Forelimb muscle (tissue), 1 donor: ENCODE measurements at places on chromosomes 13 and 19.

GRCh38 chr13:111664696-111665095 lies 344.3 kb downstream of the TEX29 start:
- no peak for DNase-seq

- no peak for DNase-seq
Observed at GRCh38 chr19:44726465-44726864, 22.0 kb upstream of the BCL3 start.

DNA sequence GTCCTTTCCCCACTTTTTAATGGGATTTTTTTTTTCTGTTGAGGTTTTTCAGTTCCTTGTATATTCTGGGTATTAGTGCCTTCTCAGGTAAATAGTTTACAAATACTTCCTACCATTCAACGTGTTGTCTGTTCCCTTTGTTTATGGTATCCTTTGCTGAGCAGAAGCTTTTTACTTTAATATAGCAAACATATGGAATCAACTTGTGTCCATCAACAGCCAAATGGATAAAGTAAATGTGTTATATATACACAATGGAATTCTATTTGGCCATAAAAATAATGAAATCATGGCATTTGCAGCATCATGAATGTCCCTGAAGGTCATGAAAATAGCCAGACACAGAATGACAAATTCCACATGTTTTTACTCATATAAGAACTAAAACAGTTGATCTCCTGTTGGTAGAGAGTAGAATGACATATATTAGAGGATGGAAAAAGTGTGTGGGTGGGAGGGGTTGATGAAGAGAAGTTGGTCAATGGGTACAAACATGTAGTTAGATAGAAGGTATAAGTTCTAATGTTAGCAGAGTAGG lies 500.8 kb downstream of the SLITRK6 start:
- no peak for DNase-seq

DNA sequence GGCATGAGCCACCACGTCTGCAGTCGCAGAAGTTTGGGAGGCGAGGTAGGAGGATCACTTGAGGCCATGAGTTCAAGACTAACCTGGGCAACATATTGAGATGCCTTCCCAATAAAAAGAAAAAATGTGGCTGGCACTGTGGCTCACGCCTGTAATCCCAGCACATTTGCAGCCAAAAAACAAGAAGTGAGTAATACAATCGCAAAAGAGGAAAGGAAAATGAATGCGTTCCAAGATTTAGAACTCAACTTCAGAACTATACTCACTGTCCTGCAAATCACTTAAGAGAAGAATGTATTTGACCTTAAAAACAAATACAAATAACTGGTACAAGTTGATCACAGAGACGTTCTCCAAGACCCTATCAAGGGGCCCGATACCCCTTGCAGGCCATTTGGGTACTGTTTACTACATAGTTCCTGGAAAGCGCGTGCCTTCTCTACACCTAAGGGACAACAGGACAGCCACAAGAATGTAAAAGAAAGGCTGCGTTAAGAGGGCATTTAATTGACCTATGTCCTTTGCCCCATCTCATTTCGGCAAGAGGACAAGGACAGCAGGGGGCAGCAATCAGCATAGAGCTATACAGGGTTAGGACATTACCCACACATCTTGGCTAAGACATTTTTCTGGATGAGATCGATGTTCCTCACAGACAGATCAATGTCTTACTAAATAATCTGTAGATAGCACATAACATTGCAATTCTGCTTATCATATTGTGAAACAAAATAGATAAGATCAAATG lies 41.3 kb downstream of the FLT3 start:
- no peak for DNase-seq

DNA sequence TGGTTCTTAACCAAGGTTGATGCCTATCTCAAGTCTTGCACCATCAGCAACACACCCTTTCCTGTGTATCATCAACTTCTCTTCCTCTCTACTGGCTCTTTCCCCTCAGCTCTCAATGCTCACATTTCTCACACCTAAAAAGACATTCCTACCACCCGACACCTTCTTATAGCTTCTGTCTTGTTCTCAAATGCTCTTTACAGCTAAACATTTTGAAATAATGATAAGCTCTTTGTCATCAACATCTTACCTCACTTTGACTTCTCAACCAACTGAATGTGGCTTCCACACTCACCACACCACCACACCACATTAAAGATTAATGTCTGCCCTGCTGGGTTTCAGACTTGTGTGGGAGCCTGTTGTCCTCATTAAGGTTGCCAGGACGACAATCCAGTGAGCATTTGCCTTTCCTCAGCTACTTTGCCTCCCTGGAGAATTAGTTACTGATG lies 67.8 kb downstream of the RXFP2 start:
- no peak for DNase-seq

GRCh38 chr13:102606537-102607309 lies 9.9 kb downstream of the TPP2 start:
- DNase-seq, result no peak

DNA sequence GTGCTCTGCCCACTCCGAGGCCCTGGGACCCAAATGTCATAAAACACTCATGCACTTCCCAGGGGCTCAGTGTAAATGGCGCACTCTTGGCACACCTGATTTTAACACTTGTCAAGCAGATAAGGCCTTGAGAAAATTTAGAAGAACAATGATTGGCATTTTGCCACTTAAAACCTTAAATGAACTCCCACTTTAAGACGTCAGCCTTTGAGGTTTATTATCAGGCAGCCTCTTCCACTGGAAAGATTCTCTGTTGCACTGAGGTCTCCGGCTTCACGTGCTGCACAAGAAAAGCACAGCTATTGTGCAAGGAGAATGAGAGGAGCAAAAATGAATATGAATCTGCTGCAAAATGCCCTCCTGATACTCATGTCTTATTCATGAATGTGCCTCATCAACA lies 38.5 kb upstream of the ATP11A start:
- DNase-seq, result no peak

DNA sequence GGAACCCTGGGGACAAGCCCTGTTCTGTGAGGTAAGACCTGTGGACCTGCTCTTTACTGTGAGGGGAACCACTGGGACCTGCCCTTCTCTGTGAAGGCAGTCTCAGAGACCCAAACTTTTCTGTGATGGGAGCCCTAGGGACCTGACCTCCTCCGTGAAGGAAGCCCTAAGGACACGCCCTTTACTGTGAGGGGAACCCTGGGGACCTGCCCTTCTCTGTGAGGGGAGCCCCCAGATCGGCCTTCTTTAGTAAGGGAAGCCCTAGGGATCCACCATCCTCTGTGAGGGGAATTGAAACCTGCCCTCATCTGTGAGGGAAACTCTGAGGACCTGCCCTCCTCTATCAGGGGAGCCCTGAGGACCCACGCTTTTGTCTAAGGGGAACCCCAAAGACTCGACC lies 343.5 kb downstream of the UQCRFS1 start:
- no peak for DNase-seq

DNA sequence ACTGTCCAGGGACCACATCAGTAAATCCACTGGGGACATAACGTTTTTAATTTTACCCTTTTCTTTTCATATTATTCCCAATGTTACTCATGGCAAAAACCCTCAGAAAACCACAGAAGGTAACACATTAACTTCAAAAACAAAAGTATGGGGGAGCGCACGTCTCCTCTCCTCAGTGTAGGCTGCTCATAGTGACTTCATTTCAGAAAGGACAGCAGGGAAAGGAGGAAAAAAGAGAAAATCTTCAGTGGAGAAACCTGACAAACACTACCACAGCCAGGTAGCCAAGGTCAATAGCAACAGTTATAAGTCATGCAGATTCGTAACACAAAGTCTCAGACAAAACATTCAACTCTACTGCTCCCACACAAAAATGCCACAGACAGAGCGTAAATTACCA lies 21.4 kb downstream of the DZIP1 start:
- no peak for DNase-seq

DNA sequence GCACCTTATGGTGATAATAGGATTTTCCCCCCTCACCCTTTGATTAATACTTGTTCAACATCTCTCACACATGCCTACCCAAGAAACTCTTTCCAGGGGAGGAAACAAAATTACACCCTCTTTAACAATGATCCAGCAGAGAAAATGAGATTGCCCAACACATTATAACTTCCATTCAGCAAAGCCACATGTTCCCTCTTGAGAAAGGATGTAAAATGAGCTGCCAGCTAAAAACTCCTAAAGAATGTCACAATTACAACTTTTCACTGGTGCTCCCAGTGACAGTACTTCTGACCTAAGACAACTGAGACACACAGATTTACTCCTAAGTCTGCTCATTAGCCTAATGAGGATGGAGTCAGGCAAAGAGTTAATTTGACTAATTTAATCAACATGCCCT lies 621.4 kb downstream of the DIAPH3 start:
- DNase-seq, result no peak

DNA sequence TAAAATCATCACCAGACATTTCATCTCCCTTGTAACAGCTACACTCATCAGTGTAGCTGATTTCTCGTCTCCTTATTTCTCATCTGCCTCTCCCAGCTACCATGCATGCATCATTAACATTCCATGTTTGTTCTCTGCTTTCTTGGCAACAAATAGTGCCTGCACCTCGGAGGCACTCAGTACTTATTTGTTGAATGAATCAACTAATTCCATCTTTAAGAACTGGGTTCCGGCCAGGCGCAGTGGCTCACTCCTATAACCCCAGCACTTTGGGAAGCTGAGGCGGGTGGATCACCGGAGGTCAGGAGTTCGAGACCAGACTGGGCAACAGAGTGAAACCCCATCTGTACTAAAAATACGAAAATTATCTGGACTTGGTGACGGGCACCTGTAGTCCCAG lies 63.9 kb upstream of the GTF3A start:
- no peak for DNase-seq

DNA sequence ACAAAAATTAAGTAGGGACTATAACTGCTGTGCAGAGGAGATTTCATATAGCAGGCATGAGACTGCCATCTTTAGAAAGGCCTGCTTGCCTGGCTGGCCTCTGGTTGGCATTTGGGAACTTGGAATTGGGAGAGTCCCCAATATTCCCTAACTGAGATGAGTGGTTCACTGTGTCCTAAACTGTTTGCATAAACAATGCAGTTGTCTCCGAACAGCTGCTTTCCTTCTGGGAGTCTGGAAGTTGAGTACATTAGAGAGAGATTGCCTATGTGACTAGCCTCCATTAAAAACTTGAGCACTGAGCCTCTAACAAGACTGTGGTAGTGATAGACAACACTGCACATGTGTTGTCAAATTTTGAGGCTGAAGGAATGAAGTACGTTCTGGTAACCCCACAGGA lies 47.4 kb downstream of the STOML3 start:
- no peak for DNase-seq

DNA sequence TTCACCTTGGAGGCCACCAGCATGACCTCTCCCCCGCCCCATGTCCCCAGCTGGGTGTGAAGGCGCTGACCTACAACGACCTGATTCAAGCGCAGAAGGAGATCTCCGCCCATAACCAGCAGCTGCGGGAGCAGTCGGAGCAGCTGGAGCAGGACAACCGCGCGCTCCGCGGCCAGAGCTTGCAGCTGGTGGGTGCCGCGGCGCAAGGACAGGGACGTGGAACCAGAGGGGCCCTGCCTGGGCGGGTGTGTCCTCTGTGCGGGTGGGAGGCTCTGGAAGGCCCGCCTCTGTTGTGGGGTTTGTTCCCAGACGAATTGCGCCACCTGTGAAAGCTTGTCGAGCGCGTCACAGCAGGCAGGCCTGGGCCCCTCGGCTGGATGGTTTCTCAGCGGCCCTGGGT lies 22.3 kb downstream of the PLEKHJ1 start:
- DNase-seq, result peak; percentile 48

GRCh38 chr19:42497492-42498168 lies 30.7 kb downstream of the CEACAM1 start:
- DNase-seq, result no peak

GRCh38 chr19:16851031-16851712 lies 22.0 kb downstream of the SIN3B start:
- no peak for DNase-seq

DNA sequence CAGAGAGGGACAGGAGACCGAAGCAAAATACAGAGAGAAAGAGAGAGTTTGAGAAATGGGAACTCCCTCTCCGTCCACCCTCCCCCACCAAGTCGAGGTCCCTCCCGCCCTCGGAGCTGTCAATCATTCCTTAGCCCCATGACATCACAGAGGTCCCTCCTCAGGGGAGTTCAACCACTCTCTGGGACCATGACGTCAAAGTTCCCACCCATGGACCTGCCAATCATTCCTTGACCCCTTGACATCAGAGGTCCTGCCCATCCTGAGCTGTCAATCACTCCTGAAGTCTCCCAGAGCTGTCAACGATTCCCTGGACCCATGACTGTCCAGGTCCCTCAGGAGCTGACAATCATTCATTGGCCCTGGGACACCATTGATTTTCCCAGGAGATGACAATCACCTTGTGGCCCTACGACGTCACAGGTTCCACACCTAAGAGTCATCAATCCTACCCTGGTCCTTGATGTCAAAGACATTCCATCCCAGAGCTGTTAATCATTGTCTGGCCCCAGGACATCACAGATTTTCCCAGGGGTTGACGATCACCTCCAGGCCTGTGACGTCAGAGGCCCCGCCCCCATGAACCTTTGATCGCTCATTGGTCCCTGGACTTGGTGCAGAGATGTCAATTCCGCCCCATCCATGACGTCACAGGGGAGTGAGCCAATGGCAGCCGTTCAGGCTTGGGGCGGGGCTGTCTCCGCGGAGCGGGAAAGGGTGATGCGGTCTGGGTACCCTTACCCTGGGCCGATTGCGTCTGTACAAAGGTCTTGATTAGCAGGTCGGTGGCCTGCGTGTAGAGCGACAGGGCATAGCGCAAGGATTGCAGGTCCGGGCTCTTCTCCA lies 61.7 kb downstream of the COLGALT1 start:
- no peak for DNase-seq
